ENCODE measurements at places on chromosomes 5 and 9. TPM values are rescaled to one million over a fixed set of nuclear protein-coding genes. Genes with fewer than 3 reads are reported as not detected.

- no peak for DNase-seq
- H3K4me1 ChIP-seq: no peaks in the 10 kb centered on the region
- H3K36me3 ChIP-seq: no peaks in the 10 kb centered on the region
- H3K27me3 ChIP-seq: no peaks in the 10 kb centered on the region
Observed at GRCh38 chr5:95988094-95988493, 26.4 kb upstream of the ELL2 start.

Gene GNA14
- total RNA-seq: not detected

Gene SNX24
- total RNA-seq: 7.3 TPM

GRCh38 chr5:135032999-135033861 lies 798 bp downstream of the PITX1 start:
- DNase-seq: no peak
- H3K4me1 ChIP-seq: peaks cover 28% of the 10 kb centered on the region

GRCh38 chr9:16540743-16541613 lies 329.5 kb downstream of the BNC2 start:
- H3K4me1 ChIP-seq: no peaks in the 10 kb centered on the region
- no peaks in the 10 kb centered on the region for H3K36me3 ChIP-seq
- no peak overlapping the region for H3K4me3 ChIP-seq
- H3K27me3 ChIP-seq: no peaks in the 10 kb centered on the region
- H3K27ac ChIP-seq: no peak overlapping the region
- DNase-seq: no peak

Gene SECISBP2
- total RNA-seq: 115 TPM

Data from T-helper 17 cell (primary cell).